ENCODE measurements at places on chromosomes 13 and 19.

- no peak for DNase-seq
Measured at GRCh38 chr13:98450026-98450425, 126.9 kb downstream of the STK24 start.

- DNase-seq, result no peak
Measured at GRCh38 chr19:54952591-54953344, 5.4 kb upstream of the NLRP7 start.

DNA sequence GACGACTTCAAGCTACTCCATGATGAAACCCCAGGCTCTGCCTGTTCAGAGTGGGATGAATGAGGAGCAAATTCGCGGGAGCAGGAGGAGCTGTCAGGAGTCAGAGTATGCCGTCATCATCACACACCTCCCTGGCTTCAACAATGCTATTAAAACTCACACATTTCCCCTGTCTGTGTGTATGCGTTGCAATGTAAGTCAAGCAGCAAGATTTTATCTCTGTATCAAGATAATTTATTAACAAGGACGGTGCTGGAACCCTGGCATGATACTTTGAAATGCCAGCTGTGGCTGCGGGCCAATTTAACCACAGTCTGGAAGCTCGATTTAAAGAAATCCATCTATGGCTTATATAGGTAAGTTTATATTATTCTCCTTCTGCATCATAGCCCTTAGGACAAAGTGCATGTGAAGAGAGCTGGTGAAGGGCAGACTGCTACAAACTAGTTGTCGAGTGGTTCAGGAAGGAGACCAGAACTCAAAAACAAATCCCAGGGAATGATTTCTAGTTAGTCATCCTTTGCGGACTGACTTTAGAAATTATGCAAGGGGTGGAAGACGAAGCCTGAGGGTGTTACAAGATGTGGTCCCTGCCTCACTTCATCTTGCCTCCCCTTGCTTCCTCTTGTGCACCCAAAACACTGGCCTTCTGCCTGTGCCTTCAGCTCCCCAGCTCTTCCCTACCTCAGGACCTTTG lies 486.5 kb downstream of the COG6 start:
- DNase-seq, result no peak

GRCh38 chr13:26503826-26504594 lies 53.5 kb upstream of the WASF3 start:
- DNase-seq, result no peak

- no peak for DNase-seq
Measured at GRCh38 chr19:21492947-21493906, 12.2 kb upstream of the ZNF429 start.

- DNase-seq, result no peak
Measured at GRCh38 chr13:95298971-95299621, 2.2 kb downstream of the ABCC4 start.

DNA sequence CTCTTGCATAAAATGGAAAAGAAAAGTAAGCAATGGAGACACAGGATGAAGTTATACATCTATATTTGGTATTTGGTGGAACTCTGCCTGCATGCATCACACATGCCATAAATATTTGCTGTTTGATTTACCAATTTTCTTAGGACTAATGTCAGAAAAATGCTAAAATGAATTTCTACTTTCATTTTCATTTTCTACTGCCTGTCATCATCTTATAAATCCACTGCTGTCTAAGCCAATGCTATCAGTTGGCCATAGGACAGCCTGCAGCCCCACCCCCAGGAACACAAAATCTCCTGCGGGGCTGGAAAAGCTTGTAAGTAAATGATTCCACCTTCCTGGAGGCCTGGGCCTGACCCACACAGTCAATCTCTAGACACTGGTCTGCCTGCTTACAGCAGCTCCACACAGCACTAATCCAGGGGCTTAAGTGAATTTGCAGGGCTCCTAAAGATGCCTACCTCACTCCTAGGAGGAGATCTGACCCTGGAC lies 122.0 kb downstream of the ENOX1 start:
- no peak for DNase-seq

DNA sequence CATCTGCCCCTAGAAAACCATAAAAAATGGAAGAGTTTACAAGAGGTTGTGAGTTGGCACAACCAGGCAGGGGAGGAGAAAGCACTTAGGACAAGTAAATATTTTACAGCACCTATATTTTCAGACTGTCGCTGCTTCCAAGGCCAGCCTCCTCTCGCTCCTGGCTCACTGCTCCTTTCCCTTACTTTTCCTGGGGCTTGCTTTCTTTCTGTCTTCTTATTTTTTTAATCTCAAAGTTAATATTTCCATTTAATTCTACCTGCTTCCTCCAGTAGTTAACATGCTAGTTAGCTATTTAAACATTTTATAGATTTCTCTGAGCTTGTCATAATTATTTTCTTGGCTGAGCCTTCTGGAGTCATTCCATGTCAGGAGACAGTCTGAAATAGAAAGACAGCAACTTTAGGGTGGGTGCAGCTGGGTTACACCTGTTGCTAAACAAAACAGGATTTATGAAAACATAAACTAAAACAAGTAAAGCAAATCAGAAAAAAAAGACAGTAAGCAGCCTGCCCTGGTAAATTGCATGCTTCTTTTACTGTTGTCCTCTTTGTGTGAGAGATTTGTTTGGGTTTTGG lies 330.1 kb downstream of the DLEU7 start:
- no peak for DNase-seq

Data from activated CD4-positive, alpha-beta T cell treated with anti-CD3 and anti-CD28 coated beads for 1 hour (primary cell).